ENCODE measurements at places on chromosomes 2 and 18.

GRCh38 chr2:9984871-9985480 lies 33.5 kb downstream of the GRHL1 start:
- DNase-seq, result no peak

GRCh38 chr2:120722568-120723421 lies 12.9 kb upstream of the GLI2 start:
- no peak for DNase-seq

- peak; percentile 67 for DNase-seq
Observed at GRCh38 chr18:50836521-50836957, 16.7 kb upstream of the MRO start.

DNA sequence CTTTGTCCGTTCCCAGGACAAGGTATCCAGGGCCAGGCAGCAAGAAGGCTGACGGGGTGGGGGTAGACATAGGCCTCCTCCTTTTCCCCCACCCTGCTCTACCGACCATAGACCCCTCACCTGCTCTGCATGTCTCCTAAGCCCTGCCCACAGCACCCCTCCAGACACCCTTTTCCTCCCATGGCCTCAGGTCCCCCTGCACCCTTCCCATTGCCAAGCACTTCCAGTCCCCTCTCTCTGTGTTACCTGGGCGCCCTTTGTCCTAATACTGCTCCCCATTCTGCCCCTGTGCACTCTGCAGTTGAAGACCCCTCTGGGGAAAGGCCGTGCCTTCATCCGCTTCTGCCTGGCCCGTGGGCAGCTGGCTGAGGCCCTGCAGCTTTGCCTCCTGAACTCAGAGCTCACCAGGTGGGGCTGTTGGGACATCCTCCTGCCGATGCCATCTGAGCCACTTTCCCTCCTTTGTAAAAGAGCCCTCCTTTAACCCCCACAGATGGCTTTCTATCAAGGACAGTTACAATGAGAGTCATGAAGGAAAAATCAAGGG lies 3.5 kb downstream of the RUFY4 start:
- DNase-seq, result no peak

DNA sequence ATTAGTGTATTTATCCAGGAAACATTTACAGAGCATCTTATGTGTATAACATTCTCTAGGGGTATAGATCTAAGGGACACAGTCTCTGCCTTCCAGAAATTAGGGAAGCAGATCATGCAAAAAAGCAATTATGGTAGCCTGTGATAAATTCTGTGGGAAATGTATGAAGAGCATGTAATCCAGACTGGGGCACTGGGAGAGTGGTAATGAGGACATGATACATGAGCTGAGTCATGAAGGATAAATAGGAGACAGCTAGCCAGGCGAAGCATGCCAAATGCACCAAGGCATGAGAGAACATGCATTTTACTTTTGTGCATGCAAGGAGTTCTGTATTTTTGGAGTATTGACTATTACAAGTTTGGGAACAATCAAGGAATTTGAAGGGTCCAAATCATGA lies 8.9 kb upstream of the RPRM start:
- DNase-seq, result no peak

- DNase-seq, result peak; percentile 7
Observed at GRCh38 chr18:13530879-13531387, 195.4 kb downstream of the FAM210A start.

Data from NCI-H446 (cell line).